BJ (cell line): ENCODE measurements at places on chromosomes 11 and 22. TPM values are rescaled to one million over a fixed set of nuclear protein-coding genes. Genes with fewer than 3 reads are reported as not detected.
A peak's percentile ranks its signal among the peaks of the same experiment; 100 is the strongest.

- DNase-seq, result peak; percentile 31
Observed at GRCh38 chr11:128669506-128670270, 24.2 kb upstream of the FLI1 start.

OR51E2 gene
- not detected in 2 replicates for polyA plus RNA-seq

DNA sequence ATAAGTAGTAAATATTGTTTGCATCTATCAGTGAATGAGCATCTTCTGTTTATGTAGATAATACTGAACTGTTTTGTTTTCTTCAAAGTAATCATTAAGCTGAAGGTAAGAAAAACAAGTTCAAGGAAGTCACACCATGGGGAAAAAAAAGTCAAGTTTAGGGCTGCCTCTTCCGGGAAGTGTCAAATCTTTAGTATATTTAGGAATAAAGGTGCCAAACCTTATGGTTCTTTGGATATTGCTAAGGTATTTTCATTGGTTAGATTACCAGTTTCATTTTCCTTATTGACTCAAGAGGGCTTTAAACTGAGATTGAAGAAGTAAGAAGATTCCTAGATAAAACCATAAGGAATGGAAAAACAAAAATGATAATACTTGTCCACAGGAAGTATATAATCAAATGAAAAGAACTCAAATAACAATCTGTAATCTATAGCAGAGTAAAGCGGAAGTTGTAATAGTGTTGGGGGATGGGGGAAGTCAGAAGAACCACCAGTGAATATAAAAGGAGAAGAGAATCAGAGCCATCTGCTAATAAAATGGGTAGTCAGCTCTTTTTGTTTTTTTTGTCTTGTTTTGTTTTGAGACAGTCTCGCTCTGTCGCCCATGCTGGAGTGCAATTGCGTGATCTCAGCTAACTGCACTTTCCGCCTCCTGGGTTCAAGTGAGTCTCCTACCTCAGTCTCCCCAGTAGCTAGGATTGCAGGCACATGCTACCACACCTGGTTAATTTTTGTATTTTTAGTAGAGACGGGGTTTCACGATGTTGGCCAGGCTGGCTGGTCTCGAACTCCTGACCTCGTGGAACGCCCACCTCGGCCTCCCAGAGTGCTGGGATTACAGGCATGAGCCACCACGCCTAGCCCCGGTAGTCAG, 2.3 kb downstream of the ATM start:
- no peak for DNase-seq

GRCh38 chr22:46259374-46259773, 3.8 kb downstream of the PKDREJ start:
- no peak for DNase-seq

DNA sequence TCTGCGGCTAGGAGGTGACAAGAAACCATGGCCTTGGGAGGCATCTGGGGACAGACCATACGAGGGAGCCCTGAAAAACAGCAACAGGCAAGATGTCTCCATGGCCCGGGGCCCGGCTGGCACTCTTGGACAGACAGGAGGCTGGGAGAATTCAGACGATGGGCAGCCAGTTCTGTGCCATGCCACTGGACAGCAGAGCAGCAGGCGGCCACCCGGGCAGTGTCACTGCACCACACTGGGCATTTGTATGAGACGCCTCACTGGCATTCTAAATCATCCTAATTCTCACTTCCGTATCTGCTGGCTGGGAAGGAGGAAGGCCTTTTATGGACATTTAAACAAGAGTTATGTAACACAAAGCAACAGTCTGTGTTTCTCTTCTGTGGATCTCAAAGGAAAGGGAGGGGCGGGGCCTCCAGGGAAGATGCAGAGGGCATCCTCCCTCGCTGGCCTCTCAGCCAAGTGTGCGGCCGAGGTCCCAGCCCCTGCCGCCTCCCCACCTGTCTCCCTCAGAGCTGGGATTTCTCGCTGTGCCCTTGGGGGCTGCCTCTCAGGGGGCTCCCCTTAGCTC, 350.3 kb downstream of the SHANK2 start:
- no peak for DNase-seq

GRCh38 chr22:36347094-36347493, 40.7 kb downstream of the MYH9 start:
- DNase-seq, result no peak

- no peak for DNase-seq
Observed at GRCh38 chr11:123588117-123588863, 66.1 kb downstream of the SCN3B start.

OR52N4 gene
- 0.07 TPM in 1 of 2 replicates, not detected in the other for polyA plus RNA-seq

GRCh38 chr22:24485608-24486007, 9.5 kb upstream of the UPB1 start:
- DNase-seq, result no peak

DNA sequence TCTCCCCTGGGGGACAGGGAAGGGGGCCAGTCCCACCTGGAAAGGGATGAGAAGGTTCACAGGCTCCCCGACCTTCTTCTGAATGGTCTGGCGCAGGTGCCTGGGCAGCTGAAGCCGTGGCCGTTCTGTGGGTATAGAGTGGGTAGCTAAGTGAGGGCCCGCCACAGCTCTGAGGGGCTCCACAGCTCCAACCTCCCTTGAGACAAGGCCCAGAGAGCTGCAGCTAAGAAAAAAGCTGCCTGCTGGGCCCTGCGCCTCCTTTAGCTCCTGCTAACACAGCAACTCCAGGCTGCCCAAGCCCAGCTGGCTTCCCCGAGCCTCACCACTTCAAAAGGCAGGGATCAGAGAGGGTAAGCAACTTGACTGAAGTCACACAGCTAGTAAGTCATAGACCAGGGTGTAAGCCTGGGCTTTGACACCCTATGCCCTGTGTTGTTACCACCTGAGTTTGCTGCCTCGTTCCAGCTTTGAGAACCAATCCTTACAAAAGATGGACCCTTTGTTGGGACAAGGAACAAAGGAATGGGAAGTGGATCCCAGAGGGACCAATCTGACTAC, 18.5 kb downstream of the MYBPC3 start:
- no peak for DNase-seq

ZDHHC24 gene
- polyA plus RNA-seq, result 9.1 and 11.9 TPM in 2 replicates

LRP4 gene
- polyA plus RNA-seq, result 0.91 and 1.3 TPM in 2 replicates

DAGLA gene
- 1.1 and 2.5 TPM in 2 replicates for polyA plus RNA-seq

- DNase-seq, result no peak
Observed at GRCh38 chr11:64804346-64805210, 1.6 kb upstream of the MAP4K2 start.

- DNase-seq, result no peak
Observed at GRCh38 chr22:34019190-34019845, 99.0 kb upstream of the LARGE1 start.

GRCh38 chr11:70078095-70078780, at the start of gene ANO1:
TSS of gene ANO1 (plus strand) at chr11:70078317. CDS start at chr11:70078607, 290 bp downstream.
- no peak for DNase-seq

FAT3 gene
- polyA plus RNA-seq, result 0.53 and 0.76 TPM in 2 replicates

KCNJ1 gene
- not detected in 2 replicates for polyA plus RNA-seq

GRCh38 chr11:68342459-68343158, 30.2 kb downstream of the LRP5 start:
- DNase-seq, result no peak

- no peak for DNase-seq
Observed at GRCh38 chr11:9017773-9018172, 14.0 kb upstream of the NRIP3 start.

DNA sequence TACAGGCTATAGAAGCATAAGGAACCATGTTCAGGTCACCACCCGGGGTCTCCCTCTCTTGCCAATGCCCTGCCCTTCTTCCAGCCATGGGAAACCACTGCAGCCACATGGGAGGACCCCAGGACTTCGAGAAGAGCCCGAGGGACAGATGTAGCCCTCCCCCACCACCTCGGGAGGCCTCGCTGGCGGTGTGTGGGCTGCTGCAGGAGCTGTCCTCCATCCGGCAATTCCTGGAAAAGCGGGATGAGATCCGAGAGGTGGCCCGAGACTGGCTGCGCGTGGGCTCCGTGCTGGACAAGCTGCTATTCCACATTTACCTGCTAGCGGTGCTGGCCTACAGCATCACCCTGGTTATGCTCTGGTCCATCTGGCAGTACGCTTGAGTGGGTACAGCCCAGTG, 14.5 kb downstream of the HTR3A start:
- DNase-seq, result no peak

DNA sequence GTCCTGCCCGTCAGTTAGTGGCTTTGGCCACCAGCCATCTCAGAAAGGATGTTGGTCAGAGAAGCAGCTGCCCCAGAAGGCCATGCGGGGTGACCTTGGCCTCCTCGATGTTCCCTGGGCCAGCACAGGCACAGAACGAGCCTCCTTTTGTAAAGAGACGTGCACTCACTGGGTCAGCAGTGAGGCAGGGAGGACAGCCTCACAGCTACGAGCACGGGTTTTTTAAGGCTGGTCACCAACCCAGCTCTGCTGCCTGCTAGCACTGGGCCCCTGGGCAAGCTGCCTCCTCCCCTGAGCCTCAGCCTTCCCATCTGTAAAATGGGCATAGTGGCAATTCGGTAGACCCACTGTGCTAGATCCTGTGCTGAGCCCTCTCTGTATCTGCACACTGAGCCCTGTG, 10.8 kb downstream of the IGLL1 start:
- DNase-seq, result no peak

EMID1 gene
- polyA plus RNA-seq, result 0.05 and 0.13 TPM in 2 replicates

DNA sequence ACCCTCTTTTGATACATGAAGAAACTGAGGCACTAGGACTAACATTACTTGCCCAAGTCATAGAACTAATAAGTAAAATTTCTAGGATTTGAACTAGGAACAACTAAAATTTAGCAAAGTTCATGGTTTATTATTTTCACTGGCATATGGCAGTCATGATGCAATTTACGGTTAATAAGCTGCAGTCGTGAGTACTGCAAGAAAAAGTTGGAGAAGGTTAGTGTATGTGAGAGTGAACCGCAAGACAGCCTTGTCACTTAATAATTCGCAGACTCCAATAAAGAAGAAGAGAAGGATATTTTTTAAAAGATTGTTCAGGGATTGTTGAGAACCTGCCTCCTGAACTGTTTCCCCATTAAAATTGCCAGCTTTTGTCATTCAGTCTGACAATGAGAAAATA, 663.4 kb upstream of the TENM4 start:
- no peak for DNase-seq

DNA sequence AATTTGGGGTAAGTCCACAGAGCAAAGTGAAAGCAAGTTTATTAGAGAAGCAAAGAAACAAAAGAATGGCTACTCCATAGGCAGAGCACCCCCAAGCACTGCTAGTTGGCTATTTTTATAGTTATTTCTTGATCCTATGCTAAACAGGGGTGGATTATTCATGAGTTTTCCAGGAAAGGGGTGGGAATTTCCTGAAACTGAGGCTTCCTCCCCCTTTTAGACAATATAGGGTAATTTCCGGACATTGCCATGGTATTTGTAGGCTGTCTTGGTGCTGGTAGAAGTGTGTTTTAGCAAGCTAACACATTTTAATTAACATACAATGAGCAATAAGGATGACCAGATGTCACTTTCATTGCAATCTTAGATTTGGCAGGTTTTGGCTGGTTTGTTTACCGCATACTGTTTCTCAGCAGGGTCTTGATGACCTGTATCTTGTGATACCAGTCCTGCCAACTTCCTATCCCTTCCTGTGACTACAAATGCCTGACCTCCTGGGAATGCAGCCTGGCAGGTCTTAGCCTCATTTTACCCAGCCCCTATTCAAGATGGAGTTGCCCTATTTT, 937 bp upstream of the C1QTNF6 start:
- no peak for DNase-seq

CNGA4 gene
- 0.11 TPM in 1 of 2 replicates, not detected in the other for polyA plus RNA-seq

DNA sequence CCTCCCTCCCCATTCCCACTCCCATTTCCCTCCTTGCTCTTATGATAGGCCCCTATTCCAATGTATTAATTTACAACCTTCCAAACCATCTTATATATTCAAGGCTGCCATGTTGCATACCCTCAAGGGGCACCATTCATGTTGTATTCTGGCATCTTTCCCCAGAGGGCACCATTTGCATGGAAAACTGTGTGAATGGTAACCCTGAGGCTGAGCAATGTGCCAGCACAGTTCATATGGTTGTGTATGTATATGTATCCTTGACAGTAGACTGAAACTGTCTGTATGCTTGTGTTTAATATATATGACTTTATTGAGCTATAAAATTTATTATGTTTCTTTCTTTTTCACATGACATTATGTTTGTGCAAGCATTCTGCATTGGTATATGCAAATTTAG, 7.3 kb downstream of the RASSF10 start:
- no peak for DNase-seq

DNA sequence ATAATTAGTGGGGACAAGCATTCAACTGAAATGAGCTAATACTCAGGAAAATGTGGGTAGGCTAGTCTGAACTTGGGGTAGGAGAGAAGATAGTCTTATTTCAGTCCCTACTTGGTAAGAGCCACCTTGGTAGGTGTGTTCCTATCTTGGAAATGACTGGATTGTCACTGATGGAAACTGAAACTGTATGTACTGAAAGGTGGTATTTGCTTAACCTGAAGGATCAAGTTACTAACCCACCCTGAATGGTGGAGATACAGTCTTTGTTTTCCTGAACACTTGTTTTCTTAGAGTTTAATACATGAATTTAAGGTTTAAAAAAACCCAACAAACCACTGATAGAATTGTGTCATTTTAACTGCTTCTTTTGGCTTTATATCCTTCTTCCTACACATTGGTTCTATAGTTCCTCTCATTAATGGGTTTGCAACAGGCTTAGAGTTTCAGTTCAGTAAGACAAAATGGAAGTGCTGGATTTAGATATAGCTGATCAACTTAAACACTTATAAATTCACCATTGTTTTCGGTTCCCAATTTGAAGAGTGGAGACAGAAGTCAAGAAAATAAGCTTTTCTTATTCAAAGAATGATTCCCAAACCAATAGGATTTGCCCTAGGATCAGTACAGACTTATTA, 4.2 kb downstream of the FAR1 start:
- DNase-seq, result no peak

DNA sequence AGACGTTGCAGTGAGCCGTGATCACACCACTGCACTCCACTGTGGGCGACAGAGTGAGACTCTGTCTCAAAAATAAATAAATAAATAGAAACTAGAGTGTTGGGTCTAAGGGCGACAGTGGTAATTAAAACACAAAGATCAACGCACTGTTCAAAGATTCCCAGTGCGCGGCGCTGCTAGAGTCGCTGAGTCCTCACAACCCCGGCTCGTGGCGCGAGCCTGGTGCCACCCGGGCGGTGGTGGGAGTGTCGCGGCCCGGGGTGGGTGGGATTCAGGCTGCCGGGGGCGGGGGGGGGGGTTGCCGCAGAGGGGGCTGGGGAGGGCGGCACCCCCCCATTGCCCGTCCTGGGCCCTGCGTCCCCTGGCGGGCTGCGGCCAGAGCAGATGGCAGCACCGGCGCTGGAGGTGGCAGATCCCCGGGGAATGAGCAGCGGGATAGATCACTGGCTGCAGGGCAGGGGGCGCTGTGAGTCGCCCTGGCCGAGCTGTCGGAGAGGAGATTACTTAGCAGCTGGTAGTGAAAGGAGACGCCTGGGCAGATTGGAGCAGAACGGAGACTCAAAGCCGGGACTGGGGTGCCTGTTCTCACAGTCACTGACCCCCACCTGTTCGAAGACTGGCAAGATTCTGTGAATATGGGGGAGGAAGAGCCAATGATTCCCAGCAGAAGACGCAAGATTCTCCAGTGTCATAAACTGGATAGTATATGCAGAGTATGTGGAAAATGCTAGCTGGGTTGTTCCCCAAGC, 30.2 kb upstream of the APOBEC3A start:
- DNase-seq, result no peak

DNA sequence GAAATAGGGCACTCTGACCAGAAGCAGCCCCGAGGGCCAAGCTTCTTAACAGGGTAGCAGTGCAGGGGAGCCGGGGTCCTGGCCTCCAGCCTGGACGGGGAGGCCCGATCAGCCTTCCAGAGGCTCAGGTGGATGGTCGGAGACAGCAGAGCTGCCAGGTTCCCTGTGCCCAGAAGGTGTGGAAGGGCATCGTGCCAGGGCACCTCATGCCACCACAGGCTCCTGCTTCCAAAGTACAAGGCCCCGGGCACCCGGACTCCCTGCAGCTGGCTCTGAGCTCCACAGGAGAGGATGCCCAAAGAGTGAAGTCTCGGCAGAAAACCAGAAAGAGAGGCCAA, 14.3 kb downstream of the EHD1 start:
- no peak for DNase-seq

CST6 gene
- polyA plus RNA-seq, result 4.8 and 5.9 TPM in 2 replicates

GGTLC2 gene
- not detected in 2 replicates for polyA plus RNA-seq

RASD2 gene
- 0.45 and 1.2 TPM in 2 replicates for polyA plus RNA-seq
